ENCODE measurements at places on chromosomes 16 and 17.

GRCh38 chr16:87801679-87802259 is 36.0 kb upstream of the KLHDC4 start:
- no peak for DNase-seq

GRCh38 chr17:37168731-37169353 is 206.9 kb upstream of the C17orf78 start:
- no peak for DNase-seq

DNA sequence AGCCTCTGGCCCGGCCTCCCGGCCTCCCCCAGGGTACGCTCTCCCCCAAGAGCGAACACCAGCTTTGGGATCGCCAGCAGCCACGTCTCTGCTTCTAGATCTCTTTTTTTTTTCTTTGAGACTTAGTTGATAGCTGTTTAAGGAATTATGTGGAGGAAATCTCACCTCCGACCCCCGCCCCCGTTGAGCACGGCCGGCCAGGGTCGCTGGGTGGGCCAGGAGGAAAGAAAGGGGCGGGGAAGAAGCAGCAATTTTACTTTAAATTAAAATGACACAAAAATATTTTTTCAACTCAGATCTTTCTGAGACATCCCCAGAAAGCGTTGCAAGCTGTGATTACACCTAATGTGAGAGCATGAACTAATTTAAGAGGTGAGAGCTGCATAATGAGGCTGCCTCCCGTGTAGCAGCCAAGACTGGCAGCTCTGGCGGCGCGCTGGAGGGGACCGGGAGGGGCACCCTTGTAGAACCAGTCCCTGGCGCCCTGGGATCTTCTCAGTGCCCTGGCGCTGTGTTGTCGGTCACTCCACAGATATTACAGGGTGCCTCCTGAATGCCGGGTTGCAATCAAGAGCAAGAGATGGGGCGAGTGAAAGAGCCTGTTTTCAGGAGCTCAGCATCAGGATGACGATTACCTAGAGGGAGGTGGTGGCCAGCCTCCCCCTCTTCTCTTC is 1.9 kb upstream of the CBLN1 start:
- DNase-seq = no peak

DNA sequence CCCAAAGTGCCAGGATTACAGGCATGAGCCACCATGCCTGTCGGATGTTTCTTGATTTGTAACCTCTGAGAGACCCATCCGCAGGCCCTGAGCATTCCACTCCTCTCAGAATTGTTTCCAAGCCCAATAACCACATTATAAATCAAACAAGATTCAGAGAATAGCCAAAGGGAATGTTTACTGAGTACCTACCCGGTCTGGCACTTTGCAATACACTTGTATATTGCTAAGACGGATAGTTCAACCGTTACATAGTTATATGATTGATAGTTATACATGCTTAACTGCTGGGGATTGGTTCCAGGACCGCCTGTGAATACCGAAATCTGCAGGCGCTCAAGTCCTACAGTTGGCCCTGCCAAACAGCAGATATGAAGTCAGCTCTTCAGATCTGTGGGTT is 3.0 kb upstream of the KAT8 start:
- DNase-seq = no peak

DNA sequence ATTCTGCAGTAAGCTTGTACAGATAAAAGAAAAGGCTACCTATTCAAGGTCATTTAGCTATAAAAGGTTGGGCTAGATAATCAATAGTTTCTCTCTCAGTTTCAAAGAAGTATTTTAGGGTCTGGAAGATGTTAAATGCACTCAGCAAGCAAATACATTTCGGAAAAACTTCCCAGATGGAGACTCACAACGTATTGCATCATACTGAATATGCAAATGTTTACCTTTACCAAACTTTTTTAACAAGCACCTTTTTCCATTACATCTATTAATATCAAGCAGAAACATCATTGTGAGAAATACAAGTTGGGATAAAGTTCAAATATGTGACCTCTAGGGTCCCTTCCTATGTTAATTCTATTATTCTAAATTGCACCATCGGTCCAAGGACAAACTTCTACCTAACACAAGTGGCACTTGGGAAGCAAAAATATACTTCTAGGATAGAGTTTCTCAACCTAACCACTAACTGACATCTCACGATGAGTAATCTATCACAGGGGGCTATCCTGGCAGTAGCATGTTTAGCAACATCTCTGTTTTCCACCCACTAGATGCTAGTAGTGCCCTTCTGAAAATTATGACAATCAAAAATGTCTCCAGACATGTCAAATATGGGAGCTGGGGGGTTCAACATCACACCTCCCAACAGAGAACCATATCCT is 14.5 kb downstream of the KANSL1 start:
- no peak for DNase-seq

DNA sequence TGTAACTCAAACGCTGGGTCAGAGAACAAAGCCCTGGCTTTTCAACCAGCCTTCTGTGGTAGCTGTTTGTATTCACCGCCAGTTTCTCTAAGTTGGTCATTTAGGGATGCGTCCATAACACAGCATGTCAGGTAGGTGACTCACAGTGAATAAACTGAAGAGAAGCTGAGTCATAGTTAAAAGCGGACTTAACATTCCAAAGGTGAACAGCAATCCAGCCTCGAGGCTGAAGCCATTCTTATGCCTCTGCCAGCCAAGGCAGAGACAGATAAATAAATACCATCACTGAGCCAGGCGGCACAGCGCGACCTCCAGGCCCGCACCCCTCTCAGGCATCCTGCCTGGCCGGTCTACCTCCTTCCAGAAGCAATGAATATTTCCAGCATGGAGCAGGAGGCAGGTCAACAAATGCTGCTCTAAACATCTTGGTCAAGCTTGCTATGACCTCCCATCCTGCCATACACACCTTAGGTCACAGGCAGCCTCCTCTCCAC is 12.4 kb upstream of the CACNG4 start:
- DNase-seq = peak; percentile 74

- DNase-seq = peak; percentile 5
Observed at GRCh38 chr16:65249768-65250167, 127.9 kb upstream of the CDH11 start.

GRCh38 chr17:27294689-27295630 is 1.0 kb downstream of the WSB1 start:
- DNase-seq = peak; percentile 77

DNA sequence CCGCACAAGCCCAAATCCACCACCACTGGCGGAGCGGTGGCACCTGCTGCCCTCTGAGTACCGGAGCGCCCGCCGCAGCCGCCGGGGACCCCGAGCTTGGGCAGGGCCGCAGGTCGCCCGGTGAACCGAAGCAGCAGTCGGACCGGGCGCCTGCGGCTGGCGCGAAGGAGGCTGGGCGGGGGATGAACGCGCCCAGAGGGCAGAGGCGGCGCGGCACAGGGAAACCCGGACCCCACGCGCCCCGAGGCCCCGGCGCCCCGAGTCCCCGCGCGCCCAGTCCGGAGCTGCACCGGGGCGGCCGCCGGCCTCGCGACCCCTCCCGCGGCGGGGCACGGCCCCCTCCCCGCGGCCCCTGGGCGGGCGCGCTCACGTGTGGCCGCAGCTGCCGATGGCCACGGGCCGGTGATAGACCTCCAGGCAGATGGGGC is 393 bp downstream of the RNF166 start:
- no peak for DNase-seq

DNA sequence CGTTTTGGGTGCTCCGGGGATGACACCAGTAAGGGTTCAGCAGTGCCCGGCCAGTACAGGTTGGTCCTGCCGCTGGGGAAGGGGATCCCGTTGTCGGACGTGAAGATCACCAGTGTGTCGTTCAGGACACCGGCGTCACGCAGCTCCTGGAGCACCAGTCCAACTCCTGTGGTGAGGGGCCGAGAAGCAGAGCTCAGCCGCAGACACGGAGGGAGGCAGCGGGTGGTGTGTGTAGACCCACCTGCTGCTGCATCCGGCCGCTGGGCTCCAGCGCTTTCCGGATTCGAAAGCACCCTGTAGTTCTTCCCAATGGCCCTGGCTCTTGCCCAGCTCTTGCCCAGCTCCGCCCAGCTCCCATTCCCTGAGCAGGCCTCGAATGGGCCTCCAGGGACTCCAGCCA is 8.0 kb downstream of the SGSH start:
- DNase-seq = no peak

GRCh38 chr17:32769846-32770245 is 107.1 kb downstream of the MYO1D start:
- DNase-seq = no peak

- no peak for DNase-seq
Observed at GRCh38 chr16:1642148-1642547, 30.0 kb downstream of the CRAMP1 start.

GRCh38 chr17:32807577-32807976 is 69.3 kb downstream of the MYO1D start:
- DNase-seq = no peak

DNA sequence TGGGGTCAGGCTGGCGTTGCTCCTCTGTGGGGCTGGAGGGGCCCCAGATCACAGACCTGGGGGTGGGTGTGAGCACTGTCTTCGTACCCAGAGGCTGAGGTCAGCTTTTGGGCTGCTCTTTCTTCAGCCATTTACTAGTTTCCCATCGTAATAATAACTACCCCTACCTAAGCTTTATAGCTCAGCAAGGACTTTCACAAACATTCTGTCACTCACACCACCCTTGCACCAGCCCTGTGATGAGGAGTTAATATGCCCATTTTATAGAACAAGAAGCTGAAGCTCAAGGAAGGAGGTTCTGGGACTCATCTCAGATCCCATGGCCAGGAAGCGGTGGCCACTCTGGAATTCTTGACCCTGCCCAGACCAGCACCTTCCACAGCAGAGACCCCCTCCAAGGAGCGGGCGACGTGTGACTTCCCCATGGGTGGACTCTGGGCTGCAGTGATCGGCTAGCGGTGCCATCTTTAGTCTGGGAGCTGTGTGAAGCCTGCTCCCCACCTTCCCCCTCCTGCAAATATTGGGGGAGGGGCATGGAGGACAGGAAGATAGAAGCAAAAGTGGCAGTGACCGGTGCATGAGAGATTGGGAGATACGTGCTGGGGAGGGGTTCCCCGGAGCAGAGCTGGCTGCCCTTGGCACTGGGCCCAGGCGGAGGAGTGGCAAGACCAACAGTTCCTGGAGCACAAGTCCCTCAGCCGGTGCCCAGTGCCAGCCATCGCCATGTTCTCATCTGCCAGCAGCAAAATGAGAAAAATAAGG is 81.8 kb upstream of the TOB1 start:
- peak; percentile 94 for DNase-seq

- DNase-seq = no peak
Observed at GRCh38 chr17:5365831-5366230, 53.6 kb downstream of the NUP88 start.

- no peak for DNase-seq
Observed at GRCh38 chr17:60415146-60415545, 7.1 kb upstream of the CHCT1 start.

DNA sequence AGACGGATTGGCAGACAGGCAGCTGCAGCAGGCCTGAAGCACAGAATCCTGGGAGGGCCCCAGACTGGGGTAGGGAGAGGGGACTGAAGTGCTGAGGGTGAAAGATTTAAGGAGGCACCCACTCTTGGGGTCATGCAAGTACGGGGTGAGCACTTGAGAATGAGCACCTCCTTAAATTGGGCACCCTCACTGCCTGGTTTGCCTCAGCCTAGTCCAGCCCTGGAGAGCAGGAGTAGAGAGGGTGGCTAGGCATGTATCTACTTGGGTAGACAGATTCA is 154.1 kb upstream of the CDC42EP4 start:
- no peak for DNase-seq

- DNase-seq = no peak
Observed at GRCh38 chr17:72901083-72901482, 191.4 kb downstream of the SLC39A11 start.

DNA sequence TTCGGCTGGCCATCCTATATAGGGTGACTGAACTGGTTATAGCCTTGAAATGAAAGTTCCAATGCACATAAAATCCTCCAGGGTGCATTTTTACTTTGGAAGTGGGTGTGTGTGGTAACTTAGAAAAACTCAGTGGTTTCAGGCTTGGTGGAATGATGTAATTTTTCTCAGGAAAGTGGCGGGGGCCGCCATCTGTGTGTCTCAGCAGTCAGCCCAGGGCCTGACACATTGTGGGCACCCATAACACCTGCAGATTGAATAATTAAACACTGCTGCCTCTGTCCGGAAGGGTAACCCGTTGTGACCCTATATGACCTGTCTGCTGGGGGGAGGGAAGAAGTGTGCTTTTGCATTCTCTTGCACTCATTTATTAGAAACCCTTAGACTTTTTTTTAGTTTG is 2.2 kb upstream of the PDP2 start:
- DNase-seq = no peak

- no peak for DNase-seq
Observed at GRCh38 chr17:67678414-67678813, 39.3 kb upstream of the NOL11 start.

- DNase-seq = no peak
Observed at GRCh38 chr17:80750263-80750662, 205.6 kb downstream of the RPTOR start.

GRCh38 chr17:5629128-5629527 is 44.8 kb upstream of the NLRP1 start:
- no peak for DNase-seq

DNA sequence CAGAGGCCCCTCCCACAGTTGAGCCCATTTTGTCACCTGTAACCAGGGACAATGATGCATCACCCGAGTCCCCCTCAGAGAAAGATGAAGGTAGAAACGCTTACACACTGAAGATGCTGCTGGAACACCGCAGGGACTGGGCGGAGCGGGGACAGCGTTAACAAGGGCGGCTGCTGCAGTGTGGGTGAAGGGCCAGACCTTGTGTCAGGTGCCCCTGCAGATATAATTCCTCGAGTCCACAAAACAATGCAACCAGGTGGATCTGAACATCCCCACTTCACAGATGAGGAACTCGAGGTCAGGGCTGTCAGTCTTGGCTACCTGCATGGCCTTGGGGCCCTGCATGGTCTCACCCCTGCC is 6.3 kb upstream of the MAPK7 start:
- DNase-seq = no peak

DNA sequence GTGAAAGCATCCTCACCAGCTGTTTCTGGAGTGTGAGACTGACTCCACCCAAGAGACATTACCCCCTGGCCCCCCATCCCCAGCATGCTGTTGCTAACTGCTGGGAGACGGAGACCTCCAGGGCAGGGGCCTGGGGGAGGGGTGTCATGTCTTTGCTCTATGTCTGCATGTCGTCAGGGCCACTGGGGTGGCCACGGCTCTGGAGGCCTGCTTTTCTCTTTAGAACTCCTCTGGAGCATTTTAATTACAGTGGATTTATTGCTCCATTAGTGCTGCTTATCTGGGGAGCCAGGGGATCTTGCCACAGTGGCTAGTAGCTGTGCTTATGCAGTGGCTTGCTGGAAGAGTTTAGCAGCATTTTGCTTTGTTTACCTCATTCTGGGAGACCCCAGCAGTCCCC is 32.3 kb downstream of the CLEC16A start:
- no peak for DNase-seq

- no peak for DNase-seq
Observed at GRCh38 chr16:60206516-60206915, 1472.4 kb upstream of the GOT2 start.

All from left colon (tissue), 2 donors.